ENCODE measurements at places on chromosomes 11 and 22. TPM values are rescaled to one million over a fixed set of nuclear protein-coding genes. Genes with fewer than 3 reads are reported as not detected.

KRTAP5-11 gene
- total RNA-seq: not detected

MFRP gene
- total RNA-seq: not detected

MPPED2 gene
- total RNA-seq: not detected

SEPTIN3 gene
- total RNA-seq: under 0.01 TPM

OSM gene
- total RNA-seq: 0.43 TPM

- no peak for DNase-seq
Measured at GRCh38 chr22:35567351-35568141, 26.9 kb downstream of the RASD2 start.

- DNase-seq: peak; percentile 94
Measured at GRCh38 chr22:43263645-43264514, 76.9 kb upstream of the TTLL12 start.

DNA sequence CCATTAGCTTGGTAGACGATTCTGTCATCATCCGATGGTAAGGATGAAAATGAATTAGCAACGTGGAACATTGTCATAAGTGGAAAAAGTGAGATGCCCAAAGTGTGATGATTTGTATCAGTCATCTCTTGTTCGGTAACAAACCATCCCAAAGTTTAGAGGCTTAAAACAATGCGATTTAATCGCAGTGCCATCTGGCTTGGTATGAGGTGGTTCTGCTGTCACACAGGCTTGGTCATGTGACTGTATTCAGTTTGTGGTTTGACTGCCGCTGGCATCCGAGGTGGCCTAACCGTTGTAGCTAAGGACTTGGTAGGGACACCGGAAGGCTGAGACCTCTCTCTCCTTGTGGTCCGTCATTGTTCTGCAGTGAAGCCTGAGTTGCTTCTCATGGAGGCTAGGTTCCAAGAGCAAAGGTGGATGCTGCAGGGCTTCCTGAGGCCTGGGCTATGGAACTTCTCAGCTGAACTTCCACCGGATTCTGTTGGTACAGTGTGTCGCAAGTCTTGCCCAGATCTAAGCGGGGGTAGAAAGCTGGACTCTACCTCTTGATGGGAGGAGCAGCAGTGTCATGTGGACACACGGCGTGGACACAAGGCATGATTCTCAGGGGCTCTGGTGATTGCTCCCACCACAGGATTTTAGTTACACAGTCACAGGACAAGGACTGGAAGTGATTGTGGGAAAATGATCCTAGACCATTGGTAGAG is 36.3 kb downstream of the BCR start:
- DNase-seq: no peak

- DNase-seq: no peak
Measured at GRCh38 chr11:117011541-117011898, 86.7 kb downstream of the SIK3 start.

GRCh38 chr22:44051358-44051757 is 27.3 kb downstream of the PARVB start:
- no peak for DNase-seq

- no peak for DNase-seq
Measured at GRCh38 chr11:104324276-104324675, 160.3 kb upstream of the PDGFD start.

DNA sequence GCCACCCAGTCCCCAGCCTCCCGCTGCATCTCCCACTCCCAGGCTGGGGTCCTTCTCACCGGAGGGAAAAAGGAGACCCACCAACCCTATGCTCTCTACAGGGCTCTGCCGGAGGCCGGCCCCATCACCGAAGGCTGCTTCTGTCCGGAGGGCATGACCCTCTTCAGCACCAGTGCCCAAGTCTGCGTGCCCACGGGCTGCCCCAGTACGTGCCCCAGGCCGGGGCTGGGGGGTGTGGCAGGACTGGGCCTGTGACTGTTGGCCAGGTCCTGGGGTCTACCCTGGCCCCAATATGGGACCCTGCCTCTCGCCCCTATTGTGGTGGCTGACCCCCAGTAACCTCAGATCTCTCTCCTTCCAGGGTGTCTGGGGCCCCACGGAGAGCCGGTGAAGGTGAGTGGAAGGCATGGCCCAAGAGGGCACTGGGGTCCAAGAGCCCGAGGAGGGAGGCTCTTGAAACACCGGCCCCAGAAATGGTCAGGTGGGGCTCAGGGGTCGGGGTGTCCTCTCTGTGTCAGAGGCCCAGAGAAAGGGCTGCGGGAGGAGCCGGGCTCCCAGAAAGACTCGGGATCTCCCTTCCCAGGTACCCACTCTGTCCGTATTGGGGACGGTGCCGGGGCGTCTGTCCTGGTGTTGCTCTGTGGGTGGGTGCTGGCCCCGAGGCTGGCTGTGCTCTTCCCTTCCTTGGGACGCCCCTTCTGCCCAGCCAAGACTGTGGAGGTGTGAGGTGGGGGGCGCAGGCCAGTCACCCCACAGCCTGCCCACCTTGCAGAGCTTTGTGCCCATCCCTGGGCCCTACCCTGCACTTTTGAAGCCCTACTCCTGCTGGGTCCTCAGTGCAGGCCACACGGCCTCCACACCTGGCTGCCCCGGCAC is 26.1 kb upstream of the MUC5B start:
- no peak for DNase-seq

- no peak for DNase-seq
Measured at GRCh38 chr22:19824926-19825339, 29.7 kb downstream of the GNB1L start.

DNA sequence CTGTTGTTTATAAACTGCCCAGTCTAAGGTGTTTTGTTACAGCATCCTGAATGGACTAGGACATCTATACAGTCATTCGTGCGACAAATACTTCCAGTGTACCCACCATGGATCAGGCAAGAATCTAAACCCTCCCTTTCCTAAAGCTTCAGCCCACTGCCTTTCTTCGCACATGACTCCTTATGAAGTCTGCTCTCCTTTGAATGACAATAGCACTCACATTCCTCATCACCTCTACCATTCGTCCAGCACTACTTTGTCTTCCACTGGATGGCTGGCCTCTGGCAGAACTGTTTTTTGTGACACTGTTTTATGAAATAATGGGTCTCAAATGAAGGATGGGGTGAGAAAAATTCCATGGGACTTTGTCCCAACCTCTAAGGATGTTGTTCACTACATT is 89.8 kb upstream of the LIN7C start:
- DNase-seq: no peak

DNA sequence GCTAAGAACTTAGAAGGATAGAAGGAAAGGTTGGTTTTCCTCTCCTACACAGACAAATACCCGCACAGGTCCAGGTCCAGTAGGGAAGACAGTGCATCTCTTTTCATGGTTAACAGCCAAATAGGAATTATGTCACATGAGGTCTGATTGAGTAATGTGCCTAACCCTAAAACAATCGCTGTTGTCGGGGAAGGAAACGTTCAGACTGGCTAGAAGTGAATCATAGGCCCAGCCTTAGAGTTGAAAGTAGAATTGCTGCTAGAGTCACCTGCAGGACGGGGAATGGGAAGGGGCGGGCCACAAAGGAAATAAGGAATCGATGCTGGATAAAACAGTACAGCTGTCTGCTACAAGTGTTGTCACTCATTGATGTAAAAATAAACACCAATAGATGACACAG is 12.4 kb upstream of the HTATIP2 start:
- DNase-seq: no peak

GRCh38 chr11:23078289-23078971 is 218.2 kb upstream of the CCDC179 start:
- peak; percentile 26 for DNase-seq

DNA sequence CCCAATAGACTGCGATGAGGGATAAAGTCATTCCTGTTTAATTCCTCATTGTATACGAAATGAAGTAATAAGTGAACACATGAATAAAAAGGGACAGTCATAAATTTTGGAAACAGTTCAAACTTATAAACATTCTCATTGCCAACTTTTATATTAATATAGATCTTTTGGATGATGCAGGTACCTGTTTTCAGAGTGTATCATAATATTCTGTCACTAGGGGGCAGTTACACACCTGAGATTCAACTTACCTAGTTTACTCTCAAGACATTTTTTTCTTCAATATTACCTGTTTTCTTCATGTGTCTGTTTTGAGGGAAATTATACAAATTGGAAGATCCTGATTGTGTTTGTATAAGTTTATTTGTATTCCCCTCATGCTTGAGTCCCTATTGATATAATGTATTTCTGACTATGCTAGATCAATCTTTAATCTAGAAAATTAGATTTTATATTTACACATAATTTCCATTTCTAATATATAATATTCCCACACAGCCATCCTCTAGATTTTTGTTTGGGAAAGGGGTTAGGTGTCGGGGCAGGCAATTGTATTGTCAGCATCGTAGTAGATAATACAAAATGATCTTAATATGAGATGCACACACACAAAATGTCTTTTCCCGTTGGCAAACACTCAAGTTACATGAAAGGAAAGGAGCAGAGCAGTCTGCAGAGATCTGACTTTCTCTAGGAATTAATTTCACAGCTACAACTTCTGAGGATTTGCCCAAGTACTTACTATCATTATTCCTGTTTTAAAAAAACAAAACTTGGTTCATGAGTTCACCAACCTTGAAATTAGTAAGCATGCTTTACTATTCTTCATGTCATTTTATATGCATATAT is 18.4 kb downstream of the FDX1 start:
- no peak for DNase-seq

Measured in fibroblast of villous mesenchyme (primary cell).